ENCODE measurements at places on chromosomes 5 and 9. TPM values are rescaled to one million over a fixed set of nuclear protein-coding genes. Genes with fewer than 3 reads are reported as not detected.

GRCh38 chr9:94472806-94473360, 82.0 kb upstream of the PCAT7 start:
- DNase-seq = no peak
- no peaks in the 10 kb centered on the region for H3K36me3 ChIP-seq
- no peaks in the 10 kb centered on the region for H3K27me3 ChIP-seq
- no peak overlapping the region for H3K27ac ChIP-seq

DNA sequence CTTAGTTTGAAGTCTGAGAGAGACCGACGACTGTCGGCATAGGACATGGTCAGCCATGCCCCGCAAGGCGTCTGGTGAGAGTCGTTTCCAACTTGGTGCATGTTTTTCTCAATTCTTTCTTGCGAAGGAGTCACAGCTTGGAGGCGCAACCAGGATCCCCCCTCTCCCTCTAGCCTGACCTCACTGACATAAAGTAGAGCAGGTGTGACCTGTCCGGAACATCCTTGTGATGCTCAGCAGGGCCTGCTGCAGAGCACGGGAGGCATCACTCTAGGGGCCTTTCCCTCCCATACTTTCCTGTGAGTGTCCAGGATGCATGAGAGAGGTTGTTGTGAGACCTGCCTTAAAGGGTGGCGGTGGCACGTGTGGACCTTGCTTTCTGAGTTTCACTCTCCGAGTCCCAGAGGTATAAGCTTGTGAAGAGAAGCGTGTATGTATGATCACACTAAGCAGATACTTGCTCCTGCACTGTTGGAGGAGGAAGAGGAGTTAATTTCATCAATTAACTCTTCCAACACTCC, 5.0 kb downstream of the TENT4A start:
- H3K4me1 ChIP-seq = peaks cover 21% of the 10 kb centered on the region
- H3K4me3 ChIP-seq = no peak overlapping the region
- H3K27ac ChIP-seq = no peak overlapping the region
- no peaks in the 10 kb centered on the region for H3K36me3 ChIP-seq

GRCh38 chr5:120016717-120017382, 387.5 kb downstream of the FAM170A start:
- no peaks in the 10 kb centered on the region for H3K4me1 ChIP-seq
- DNase-seq = no peak
- H3K27me3 ChIP-seq = no peaks in the 10 kb centered on the region
- no peaks in the 10 kb centered on the region for H3K36me3 ChIP-seq

GRCh38 chr5:92977846-92978540, 603.0 kb downstream of the NR2F1-AS1 start:
- no peaks in the 10 kb centered on the region for H3K4me1 ChIP-seq
- no peak overlapping the region for H3K27ac ChIP-seq
- H3K4me3 ChIP-seq = no peak overlapping the region
- DNase-seq = no peak
- no peaks in the 10 kb centered on the region for H3K27me3 ChIP-seq

DNA sequence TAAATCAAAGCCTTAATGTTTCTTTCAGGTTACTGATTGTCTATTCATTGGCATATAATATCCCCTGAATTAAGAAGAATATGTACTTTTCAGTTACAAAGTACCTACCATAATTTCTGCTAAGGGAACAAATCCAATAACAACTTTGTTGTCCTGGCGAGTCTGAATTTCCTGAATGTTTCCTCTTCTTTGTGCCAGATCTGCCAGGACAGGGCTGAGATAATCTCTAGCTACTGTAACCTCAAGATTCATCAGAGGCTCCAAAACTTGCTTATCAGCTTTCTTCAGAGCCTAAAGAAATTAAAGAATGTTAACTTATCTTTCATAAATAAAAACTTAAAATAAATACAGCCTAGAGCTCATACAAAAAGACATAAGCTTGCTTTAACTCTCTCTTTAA, 37.2 kb downstream of the HEXB start:
- H3K4me1 ChIP-seq = no peaks in the 10 kb centered on the region
- no peak overlapping the region for H3K27ac ChIP-seq
- H3K27me3 ChIP-seq = no peaks in the 10 kb centered on the region
- no peak for DNase-seq
- no peak overlapping the region for H3K4me3 ChIP-seq
- no peaks in the 10 kb centered on the region for H3K36me3 ChIP-seq

- H3K4me1 ChIP-seq = no peaks in the 10 kb centered on the region
- no peaks in the 10 kb centered on the region for H3K27me3 ChIP-seq
- no peak overlapping the region for H3K4me3 ChIP-seq
- no peak for DNase-seq
- H3K27ac ChIP-seq = no peak overlapping the region
- no peaks in the 10 kb centered on the region for H3K36me3 ChIP-seq
Measured at GRCh38 chr5:102819634-102820033, 64.5 kb downstream of the PAM start.

DNA sequence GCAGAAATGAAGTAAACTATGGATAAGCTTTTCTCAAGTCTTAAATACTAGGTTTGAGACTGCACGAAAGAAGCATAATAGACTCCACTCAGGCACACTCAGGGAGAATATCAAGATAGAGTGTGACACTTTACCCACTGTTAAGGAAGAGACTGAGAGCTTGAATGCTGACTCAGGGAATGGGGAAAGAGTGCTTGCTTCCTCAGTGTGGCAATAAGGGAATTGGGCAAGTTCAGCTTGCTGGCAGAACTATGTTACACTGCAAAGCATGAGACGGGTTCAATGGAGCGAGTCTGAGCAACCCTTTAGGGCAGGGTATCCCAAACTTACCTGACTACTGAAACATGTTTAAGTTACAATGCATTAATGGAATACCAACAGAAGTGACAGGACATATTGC, 237.7 kb upstream of the MEF2C start:
- H3K27ac ChIP-seq = no peak overlapping the region
- H3K4me1 ChIP-seq = no peaks in the 10 kb centered on the region
- H3K4me3 ChIP-seq = no peak overlapping the region
- DNase-seq = no peak

DNA sequence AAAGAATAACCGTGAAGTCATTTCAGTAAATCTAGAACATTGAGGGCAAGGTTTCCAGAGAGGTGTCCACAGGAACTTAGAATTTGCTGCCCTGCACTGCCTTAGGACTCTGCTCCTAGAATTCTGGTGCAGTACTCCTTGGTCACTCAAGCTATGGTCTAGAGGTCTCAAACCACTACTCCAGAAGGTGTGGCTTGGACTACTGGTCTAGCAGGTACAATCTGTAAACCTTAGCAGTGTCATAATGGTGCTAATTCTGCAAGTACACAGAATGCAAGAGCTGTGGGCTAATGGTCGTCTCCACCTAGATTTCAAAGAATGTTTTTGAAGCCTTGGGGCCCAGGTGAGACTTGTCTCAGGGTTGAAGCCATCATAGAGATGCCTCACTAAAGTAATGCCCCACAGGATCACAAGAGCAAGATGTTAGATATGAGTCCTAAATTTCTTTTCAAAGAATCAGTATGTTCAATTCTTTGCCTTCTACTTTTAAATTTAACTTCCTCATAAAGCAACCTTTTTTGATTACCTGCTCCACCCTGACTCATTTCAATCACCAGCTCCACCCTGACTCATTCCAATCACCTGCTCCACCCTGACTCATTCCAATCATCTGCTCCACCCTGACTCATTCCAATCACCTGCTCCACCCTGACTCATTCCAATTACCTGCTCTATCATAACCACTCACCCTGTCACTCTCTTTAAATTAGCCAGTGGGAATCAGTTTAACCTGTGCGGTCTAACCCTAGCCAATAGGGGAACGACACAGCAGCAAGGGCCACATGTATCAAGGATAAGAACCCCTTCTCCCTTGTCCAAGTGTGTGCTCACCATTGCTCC, 1111.8 kb upstream of the ACO1 start:
- no peak overlapping the region for H3K27ac ChIP-seq
- H3K36me3 ChIP-seq = no peaks in the 10 kb centered on the region
- H3K4me3 ChIP-seq = no peak overlapping the region
- H3K27me3 ChIP-seq = no peaks in the 10 kb centered on the region

GRCh38 chr5:179154991-179155955, 95.1 kb downstream of the ZNF354C start:
- H3K36me3 ChIP-seq = no peaks in the 10 kb centered on the region
- no peak for DNase-seq
- H3K4me3 ChIP-seq = no peak overlapping the region
- H3K27ac ChIP-seq = no peak overlapping the region
- no peaks in the 10 kb centered on the region for H3K27me3 ChIP-seq

DNA sequence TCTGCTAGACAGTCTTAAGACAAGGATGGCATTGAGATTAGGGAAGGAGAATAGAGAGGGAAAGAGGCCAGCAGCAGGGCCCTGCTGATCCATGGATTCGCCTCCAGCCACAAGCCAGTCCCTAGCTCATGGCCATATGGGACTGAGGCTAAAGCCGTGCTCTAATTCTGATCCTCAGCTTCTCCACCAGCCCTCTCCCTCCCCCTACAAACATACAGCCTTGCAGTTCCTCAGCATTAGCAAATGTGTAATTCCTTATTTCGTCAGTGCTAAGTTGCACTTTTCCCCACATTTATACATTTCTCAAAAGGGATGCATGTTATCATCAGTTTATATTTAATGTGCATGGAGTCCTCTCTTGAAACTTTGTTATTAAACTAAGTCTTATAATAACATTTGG, 34.8 kb downstream of the ZNF462 start:
- no peak for DNase-seq
- H3K36me3 ChIP-seq = no peaks in the 10 kb centered on the region
- H3K4me1 ChIP-seq = no peaks in the 10 kb centered on the region
- no peak overlapping the region for H3K4me3 ChIP-seq

Gene RXFP3
- not detected for total RNA-seq

Gene APBA1
- 9.5 TPM for total RNA-seq
